NK-92 treated with Interleukin-12 subunit alpha and Interleukin-12 subunit beta, amount 100 ng/mL, for 24 hours (cell line): ENCODE measurements at places on chromosomes 5 and 9.

DNA sequence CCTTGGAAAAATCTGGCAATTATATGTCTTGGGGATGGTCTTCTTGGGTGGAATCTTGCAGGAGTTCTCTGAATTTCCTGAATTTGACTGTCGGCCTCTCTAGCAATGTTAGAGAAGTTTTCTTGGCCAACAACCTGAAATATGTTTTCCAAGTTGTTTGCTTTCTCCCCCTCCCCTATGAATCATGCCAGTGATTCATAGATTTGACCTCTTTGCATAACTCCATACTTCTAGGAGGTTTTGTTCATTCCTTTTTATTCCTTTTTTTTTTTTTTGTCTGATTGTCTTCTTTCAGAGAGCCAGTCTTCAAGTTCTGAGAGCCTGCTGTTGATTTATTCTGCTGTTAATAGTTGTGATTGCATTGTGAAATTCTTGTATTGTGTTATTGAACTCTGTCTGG is 56.7 kb upstream of the SLC44A1 start:
- no peak for DNase-seq

DNA sequence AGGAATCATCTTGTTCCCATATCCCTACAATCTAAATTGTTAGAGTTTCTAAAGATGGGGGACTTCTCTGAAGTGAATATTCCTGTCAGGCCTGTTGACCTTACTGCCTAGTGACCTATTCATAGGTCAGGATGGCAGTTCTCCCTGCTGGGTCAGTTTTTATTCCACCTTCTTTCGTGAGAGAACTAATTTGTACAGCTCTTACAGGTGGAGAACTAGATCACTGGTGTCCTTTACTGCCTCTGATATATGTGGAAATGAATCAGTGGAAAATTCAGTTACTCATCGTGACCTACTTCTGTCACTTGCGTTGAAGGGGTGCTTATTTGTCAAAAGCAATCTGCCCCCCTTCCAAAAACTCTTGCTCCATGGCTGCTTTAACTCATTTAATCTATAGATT is 164.9 kb downstream of the CD180 start:
- no peak for DNase-seq

DNA sequence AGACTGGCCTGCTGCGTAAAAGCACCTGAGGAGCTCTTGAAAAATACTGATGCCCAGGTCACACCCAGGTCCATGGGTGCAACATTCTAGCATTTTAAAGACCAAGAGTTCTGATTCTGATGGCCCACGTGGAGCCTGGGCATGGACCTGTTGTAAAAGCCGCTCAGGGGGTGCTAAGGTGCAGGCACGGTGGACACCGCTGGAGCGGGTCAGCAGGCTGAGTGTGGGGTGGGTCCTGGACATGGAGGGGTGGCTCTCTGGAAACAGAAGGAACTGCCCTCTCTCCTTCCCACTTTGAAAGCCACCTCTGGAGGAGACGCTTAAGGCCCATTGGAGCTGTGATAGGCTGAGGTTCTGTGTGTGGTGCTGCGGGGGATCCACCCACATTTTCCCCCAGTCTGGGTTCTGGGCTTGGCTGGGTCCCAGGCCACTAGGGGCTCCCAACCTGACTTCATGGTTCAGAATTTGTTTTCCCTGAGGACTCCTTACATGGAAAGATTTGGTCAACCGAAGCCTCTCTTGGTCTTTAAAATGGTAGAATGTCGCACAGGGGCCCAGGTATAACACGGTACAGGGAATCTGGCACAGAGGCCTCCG is 16.6 kb downstream of the GPRIN1 start:
- no peak for DNase-seq

DNA sequence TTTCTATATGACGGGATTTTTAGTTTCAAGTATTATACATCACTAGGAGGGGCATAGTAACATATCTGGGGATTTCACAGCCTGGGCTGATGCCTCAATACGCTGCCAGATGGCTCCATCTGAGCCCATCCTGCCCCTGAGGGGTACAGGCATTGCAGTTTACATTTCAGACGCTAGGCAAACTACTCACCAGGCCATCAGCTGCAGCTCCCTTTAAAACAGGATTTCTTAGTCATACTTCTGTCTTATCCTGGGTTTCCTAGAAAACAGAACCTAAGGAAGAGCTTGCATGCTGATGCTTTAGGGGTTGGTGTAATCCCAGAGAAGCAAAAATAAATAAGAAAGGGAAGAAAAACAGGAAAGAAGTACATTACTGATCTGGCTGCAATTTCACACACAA is 372.8 kb upstream of the PIK3R1 start:
- no peak for DNase-seq

DNA sequence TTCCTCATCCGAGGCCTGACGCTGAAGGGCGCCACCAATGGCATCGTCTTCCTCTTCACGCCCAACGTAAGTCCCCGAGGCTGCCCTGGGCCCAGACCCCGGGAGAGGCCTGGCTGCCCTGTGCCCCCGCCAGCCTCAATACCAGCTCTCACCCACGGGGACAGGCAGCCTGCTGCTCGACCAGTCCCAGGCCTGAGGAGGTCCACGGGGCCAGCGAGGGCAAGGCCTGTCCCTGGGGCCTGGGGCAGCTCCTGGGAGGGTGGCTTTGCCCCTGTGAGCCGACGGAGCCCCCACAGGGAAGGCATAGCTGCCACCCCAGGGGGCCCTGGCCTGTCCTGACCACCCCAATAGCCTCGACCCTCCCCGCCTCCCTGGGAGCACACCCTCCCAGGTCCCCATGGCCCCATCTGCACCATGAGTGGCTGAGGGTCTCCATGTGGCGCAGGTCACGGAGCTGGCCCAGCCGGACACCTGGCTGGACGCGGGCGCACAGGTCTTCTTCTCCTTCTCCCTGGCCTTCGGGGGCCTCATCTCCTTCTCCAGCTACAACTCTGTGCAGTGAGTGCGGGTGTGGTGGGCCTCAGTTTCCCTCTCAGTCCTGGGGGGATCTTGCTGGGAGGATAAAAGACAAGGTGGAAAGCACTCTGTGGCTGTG is 11.5 kb upstream of the SLC6A18 start:
- no peak for DNase-seq

- DNase-seq, result no peak
Observed at GRCh38 chr5:115098041-115098702, 71.5 kb downstream of the TRIM36 start.

DNA sequence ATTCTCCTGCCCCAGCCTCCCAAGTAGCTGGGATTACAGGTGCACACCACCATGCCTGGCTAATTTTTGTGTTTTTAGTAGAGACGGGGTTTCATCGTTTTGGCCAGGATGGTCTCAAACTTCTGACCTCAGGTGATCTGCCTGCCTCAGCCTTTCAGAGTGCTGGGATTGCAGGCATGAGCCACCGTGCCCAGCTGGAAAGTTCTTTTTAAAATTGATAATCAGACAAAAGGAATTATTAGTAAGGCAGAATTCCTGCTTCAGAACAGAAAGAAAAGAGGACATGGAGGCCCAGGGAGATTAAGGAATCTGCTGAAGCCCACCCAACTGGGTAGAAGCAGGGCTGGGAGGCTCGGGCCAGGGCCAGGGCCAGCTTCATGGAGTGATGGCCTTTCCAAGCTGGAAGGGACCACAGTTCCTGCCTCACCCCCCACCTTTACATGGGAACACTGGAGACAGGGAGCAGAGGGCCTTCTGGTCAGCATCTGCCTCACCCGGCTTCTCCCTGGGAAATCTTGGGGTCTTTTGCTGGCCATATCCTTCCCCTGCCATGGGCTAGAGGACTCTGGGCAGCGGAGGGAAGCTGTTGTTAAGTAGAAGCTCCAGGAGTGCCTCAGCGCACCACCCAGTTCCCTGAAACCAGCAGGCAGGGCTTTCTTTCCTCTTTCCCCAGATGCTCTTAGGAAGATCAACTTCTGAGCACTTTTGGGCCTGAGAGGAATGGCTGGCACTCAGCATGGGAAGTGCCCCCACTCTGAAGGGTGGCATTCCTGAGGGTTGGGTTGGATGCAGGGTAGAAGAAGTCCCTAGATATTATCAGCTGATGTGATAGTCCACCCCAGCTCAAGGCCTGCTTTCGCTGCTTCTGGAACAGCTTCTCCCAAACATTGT is 70.1 kb downstream of the RGS3 start:
- DNase-seq, result no peak

DNA sequence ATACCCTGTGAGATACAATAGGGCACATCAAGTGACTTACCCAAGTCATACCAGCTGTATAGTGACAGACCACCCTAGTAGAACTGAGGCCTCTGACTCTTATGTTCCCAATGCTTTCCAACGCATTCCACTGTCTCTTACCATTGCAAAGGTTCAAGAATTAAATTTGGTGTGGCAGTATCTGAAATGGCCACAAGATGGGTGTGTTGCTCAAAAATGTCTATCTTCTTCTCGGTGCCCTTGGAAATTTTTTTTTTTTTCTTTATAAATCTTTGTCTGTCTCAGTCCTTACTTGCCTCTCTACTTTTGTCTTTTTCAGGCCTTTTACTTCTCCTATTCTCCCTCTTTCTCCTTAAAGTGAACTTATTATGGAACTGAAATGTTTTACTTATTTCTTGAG is 48.4 kb downstream of the GPR21 start:
- DNase-seq, result no peak

DNA sequence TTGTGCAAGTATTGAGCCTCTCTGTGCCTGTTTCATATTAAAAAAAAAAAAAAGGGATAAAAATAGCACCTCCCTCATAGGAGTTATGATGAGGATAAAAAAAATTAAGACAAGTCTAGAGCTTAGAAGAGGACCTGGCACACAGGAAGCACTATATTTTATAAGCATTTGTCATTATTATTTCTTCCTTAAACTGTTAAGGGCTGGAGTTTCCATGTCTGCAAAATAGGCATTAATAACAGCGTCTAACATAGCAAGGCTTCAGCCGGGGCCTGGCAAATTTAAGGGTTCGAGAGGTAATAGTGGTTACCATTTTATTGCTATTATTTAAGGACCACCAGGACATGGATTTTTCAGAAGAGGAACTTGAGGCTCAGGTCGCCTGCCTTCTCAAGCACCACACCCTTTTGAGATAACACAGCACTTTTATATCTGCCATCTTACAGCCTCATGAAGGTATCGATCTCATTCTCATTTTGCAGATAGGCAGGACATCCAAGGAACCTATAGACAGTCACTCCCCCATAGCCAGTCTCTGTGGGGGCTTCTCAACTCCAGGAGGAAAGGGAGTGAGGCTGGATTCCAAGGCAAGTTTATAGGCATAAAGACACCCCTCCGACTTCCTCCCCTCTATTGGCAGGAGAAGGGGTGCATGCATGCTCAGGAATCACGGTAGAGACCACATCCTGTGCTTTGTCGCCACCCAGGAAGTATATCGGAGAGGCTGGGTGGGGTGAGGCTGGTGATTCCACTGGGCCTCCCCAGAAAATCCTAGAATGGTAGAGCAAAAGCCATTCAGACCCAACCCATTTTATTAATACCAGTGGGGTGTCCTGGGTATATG is 2.4 kb downstream of the ANXA6 start:
- DNase-seq, result peak; percentile 11

- DNase-seq, result no peak
Observed at GRCh38 chr9:34408173-34408572, 31.5 kb upstream of the MYORG start.
